ENCODE measurements at places on chromosomes 5 and 9.

- peak; percentile 60 for DNase-seq
These were observed 1.3 kb downstream of the FBXL7 start for GRCh38 chr5:15501091-15501791.

GRCh38 chr9:89278997-89279739, 31.8 kb upstream of the CKS2 start:
- DNase-seq, result peak; percentile 31

GRCh38 chr5:110053205-110053604, 363.5 kb downstream of the MAN2A1 start:
- DNase-seq, result no peak

- no peak for DNase-seq
These were observed 253.4 kb downstream of the ARRDC3 start for GRCh38 chr5:91129748-91130147.

- no peak for DNase-seq
These were observed 5.2 kb upstream of the GCNT4 start for GRCh38 chr5:75057561-75057960.

GRCh38 chr5:107483231-107484024, 187.3 kb downstream of the EFNA5 start:
- DNase-seq, result peak; percentile 67

- DNase-seq, result peak; percentile 54
These were observed 60.9 kb upstream of the IL17B start for GRCh38 chr5:149439899-149440542.

DNA sequence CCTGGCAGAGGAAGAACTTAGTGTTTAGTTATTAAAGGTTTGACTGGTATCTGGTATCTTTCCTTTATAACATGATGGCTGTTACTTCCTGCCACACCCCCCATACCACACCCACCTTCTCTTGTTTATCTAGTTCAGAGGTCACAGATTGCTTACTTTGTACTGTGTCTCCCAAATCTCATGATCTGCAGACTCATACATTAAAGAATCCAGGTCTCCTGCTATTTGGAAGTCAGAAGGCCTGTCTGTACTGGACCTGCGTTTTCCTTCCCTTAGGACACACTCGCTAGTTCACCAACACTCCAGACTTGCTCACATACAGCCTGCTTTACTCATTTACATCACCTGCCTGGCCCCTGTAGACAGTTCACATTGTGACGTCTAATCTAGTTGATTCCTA, 39.3 kb downstream of the NUDT12 start:
- peak; percentile 68 for DNase-seq

DNA sequence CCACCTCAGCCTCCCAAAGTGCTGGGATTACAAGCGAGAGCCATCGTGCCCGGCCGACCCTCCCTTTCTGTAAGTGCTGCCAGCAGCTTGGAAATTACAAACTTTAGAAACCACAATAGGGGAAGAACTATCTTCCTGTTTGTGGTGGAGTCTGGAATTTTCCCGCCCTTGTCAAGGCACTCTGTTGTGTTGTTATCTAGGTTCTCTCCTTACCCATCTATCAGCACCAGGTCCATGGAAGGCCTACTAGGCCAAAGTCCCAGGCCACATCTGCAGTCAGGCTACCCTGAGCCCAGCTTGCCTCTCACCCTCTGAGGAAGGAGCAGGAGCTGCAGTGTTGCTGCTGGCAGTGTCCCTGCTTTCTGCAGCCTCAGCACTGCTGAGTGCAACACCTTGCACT, 214.9 kb downstream of the MCTP1 start:
- DNase-seq, result no peak

DNA sequence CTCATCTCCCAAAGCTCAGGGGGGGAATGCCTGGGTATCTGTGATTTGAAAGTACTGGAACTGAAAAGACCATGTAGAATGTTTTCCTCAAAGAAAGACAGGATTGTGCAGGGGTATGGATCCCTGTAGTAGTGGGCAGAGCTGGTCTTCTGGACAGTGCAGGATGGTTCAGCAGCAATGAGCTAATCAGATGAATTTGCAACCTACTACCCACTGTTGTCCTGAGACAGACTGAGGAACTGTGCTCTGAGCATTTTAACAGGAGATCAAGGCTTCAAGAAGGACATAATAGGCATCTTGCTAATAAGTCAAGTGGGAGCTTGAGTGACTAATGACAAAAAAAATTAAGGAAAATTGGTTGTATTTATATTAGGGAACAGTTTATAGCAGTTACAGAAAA, 61.7 kb downstream of the FYB1 start:
- no peak for DNase-seq

- DNase-seq, result no peak
These were observed 103.1 kb upstream of the SMC2 start for GRCh38 chr9:103991001-103991400.

- DNase-seq, result peak; percentile 95
These were observed 359.0 kb downstream of the SLIT3 start for GRCh38 chr5:168941901-168942300.

GRCh38 chr5:58946230-58946629, 363.4 kb downstream of the RAB3C start:
- no peak for DNase-seq

DNA sequence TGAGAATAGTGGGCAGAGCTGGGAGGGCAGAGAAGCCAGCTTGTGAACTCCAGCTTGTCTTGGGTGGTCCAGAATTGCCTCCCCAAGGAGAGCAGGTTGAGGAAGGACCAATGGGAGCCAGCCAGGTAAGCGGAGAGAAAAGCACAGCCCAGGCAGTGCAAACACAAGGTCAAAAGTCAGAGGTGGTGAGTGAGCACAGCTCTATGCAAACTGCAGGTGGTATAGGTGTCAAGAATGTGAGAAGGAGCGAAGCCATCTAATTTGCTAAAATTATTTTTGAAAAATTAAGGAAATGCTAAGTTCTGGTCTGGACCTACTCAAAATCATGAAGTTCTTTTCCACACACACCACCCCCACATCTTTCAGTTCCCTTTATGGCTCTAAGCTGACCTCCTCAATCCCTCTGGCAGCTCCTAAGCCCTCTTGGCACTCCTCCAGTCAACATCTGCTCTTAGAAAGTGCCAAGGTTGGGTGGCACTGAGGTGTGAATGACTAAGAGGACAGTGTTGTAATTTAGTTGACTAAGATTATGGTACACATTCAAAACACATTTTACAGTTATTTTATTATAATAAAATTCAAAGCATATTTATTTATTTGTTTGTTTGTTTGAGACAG, 6.6 kb upstream of the OTULINL start:
- no peak for DNase-seq
